Stimulated activated CD8-positive, alpha-beta memory T cell treated with anti-CD3 and anti-CD28 coated beads, Interleukin-12 subunit alpha, Interleukin-12 subunit beta, amount 100 ng/mL, for 4 hours (primary cell): ENCODE measurements at places on chromosomes 3 and 15.

DNA sequence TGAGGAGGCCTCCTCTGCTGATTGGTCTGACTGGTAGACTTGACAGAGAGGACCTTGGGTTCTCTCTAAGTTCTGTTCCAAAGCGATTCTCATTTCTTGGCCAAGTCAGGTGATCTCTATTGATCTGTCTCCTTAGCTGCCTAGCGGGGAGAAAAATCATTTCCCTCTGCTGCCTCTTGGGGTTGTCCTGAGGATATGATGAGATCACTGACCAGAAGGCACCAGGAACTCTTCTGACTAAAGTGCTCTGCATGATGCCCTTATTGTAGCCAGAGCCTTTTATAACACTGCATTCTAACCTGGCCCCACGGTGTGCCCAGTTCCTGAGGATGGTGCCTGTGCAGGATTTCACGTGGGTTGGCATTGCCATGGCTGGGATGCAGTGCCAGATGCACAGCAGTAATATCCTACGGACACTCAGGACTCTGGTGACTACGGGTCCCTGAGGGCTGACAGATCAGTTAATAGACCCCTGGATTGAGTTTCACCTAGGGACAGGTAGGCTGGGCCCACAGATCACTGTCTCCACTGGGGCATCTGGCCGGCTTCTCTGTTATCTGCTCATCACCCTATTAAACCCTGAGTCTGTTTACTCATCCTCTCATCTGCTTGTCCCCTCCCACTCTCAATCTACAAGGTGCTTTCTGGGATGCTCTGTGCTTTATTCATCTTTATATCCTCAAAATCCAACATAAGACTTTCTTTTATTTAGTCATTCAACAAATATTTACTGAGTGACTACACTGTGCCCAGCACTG, 3.9 kb upstream of the HEG1 start:
- DNase-seq = no peak

GRCh38 chr3:183172051-183172639, 9.6 kb upstream of the LAMP3 start:
- no peak for DNase-seq

- DNase-seq = no peak
Measured at GRCh38 chr15:101193120-101193644, 58.7 kb downstream of the CHSY1 start.

GRCh38 chr3:194673761-194674160, 1.8 kb upstream of the LSG1 start:
- DNase-seq = no peak

- DNase-seq = no peak
Measured at GRCh38 chr15:81939604-81940440, 106.0 kb downstream of the MEX3B start.

DNA sequence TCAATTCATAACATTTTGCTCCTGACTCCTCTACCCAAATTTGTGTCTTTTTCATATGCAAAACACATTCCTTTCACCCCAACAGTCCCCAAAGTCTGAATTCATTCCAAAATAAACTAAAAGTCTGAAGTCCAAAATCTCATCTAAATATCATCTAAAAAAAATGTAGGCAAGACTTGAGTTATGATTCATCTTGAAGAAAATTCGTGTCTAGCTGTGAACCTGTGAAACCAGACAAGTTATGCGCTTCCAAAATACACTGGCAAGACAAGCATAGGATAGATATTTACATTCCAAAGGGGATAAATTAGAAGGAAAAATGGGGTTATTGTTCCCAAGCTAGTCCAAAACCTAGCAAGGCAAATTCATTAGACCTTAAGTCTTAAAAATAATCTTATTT, 1302.0 kb upstream of the GBE1 start:
- DNase-seq = no peak

GRCh38 chr3:154324919-154325318, 632 bp upstream of the DHX36 start:
- DNase-seq = no peak

DNA sequence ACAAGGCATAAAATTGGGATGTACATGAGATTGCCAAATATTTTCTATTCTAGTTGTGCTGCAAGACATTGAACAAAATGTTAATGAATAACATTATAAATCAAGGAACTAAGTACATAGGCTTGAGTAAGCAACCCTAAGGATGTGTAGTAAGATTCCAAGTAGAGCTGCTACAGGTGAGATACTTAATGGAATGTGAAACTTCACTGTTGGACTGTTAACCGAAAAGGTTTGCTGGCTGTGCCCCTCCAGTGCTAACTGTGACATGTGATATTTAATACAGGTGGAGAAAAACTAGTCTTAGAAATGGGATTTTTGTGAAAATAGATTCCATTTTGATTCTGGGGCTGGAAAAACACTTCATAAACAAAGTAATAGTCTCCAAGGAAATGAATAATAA, 52.4 kb downstream of the TSC22D2 start:
- no peak for DNase-seq

DNA sequence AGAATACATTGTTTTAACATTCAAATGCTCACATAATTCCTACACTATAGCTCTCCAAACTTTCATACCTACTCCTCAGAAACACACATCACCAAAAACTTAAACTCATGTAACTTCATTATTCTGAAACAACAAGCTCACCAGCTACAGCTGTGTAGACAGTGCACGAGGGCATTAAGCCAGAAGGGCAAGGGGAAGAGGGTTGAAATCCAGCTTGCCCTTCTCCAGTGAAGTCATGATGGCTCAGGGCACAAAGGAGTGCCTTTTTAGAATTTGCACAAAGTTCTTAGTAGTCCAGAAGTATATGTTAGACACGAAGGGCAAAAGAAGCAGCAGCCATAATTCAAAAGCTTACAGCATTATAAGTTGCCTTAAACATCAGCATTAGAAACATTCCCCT, 8.6 kb downstream of the SLC12A6 start:
- DNase-seq = no peak

GRCh38 chr15:45855907-45856579, 221.2 kb downstream of the SQOR start:
- no peak for DNase-seq

GRCh38 chr3:125110016-125110875, 54.4 kb upstream of the HEG1 start:
- no peak for DNase-seq

DNA sequence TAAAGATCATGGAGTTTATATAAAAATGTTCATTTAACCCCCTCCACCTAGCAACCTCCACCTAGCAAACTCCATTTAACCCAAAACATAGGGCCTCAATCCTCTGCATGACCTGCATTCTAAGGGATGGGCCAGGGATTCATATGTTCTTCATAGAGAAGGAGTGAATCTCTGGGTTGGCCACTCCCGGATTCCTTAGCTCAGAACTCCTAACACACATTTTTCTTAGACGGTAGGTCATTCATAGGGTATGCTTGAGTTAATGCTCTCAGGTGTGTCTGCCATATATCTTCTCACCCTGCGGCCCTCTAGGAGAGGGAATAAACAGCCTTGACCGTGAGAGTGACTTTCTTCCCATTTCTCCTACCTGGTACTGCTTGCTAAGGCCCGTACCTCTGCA, 102.0 kb upstream of the IGSF10 start:
- DNase-seq = no peak
